ENCODE measurements at places on chromosomes 2 and 18. TPM values are rescaled to one million over a fixed set of nuclear protein-coding genes. Genes with fewer than 3 reads are reported as not detected.

- H3K4me3 ChIP-seq = no peak overlapping the region
- no peak for DNase-seq
- H3K36me3 ChIP-seq = no peaks in the 10 kb centered on the region
- peaks cover 10% of the 10 kb centered on the region for H3K27me3 ChIP-seq
- no peak overlapping the region for H3K27ac ChIP-seq
These were observed 119.7 kb upstream of the RMP24 start for GRCh38 chr18:35852786-35853185.

DNA sequence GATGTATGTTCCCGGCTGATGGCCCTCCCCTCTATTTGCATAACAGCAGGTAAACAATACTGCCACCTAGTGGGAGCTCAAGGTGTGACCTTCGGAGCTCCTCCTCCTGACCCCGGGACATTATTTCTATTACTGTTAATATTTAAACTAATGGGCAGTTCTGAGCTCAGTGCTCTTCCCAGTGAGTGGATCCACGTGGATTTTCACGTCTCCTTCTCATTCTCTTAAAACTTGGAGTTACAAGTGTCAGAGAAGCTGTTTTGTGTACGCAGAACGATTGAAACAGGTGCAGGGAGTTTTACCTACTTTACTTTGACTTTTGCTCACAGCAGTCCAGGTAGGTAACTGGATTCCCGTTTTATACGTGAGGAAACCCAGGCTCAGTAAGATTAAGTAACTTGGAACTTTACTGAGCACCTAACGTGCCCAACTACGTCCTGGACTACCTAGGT is 127.3 kb downstream of the PRKCE start:
- H3K36me3 ChIP-seq = no peaks in the 10 kb centered on the region
- peak overlapping the region; percentile 6 for H3K4me3 ChIP-seq
- no peak overlapping the region for H3K27ac ChIP-seq

DNA sequence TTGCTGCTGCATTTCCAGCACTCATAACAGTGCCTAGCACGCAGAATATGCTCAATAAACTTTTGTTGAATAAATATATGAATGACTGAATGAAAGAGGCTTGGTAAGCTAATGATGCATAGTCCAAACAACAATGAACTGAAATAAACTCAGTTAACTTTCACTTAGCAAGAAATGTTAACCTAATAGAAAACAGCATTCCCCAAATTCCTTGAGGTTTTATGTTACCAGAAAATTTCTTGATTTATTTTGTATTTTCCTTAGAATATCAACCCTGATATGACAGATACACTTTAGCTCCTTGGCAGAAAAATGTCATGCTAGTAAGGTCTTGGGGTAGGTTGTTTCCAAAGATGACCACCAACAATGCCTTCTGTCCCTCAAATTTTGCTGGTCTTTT is 217.4 kb downstream of the KCNE4 start:
- H3K4me1 ChIP-seq = no peaks in the 10 kb centered on the region
- no peak overlapping the region for H3K4me3 ChIP-seq
- H3K36me3 ChIP-seq = no peaks in the 10 kb centered on the region
- no peak overlapping the region for H3K27ac ChIP-seq

DNA sequence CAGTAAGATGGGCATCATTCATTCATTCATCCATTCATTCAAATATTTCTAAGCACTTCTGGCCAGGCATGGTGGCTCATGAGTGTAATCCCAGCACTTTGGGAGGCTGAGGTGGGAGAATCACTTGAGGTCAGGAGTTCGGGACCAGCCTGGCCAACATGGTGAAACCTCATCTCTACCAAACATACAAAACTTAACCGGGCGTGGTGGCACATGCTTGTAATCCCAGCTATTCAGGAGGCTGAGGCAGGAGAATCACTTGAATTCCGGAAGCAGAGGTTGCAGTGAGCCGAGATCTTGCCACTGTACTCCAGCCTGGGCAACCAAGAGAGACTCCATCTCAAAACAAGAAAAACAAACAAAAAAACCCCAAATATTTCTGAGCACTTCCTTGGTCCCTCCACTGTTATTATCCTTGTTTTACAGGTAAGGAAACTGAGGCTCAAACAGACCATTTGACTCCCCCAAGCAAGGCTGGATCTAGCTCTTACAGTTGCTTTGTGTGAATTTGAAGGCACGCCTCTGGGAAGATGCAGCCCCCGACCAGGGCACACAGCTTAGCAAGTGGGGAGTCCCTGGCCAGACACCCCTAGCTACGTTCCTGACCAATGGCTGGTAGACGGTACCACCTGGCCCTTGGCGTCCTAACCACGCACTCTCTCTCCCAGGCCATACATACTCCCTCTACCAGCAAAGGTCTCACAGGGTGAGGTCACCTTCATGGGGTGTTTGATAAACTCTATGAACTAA is 50.6 kb upstream of the ODC1 start:
- H3K4me1 ChIP-seq = peaks cover 3% of the 10 kb centered on the region
- peaks cover 20% of the 10 kb centered on the region for H3K27me3 ChIP-seq
- H3K36me3 ChIP-seq = no peaks in the 10 kb centered on the region

CREG2 gene
- total RNA-seq = not detected
